Dermis microvascular lymphatic vessel endothelial cell (primary cell): ENCODE measurements at places on chromosomes 11 and 22. TPM values are rescaled to one million over a fixed set of nuclear protein-coding genes. Genes with fewer than 3 reads are reported as not detected.

PLAAT5 gene
- total RNA-seq: not detected in 2 replicates

CSNK2A3 gene
- total RNA-seq: 2.1 and 3.3 TPM in 2 replicates

MOGAT2 gene
- total RNA-seq: not detected in 2 replicates

SPI1 gene
- total RNA-seq: under 0.01 TPM in 1 of 2 replicates, not detected in the other

BIRC3 gene
- 1.7 and 2.3 TPM in 2 replicates for total RNA-seq

MYEOV gene
- total RNA-seq: under 0.01 and 0.39 TPM in 2 replicates

OR10G6 gene
- total RNA-seq: not detected in 2 replicates

IZUMO1R gene
- not detected in 2 replicates for total RNA-seq

KRTAP5-10 gene
- not detected in 2 replicates for total RNA-seq

CDKN1C gene
- total RNA-seq: 19.4 and 58.8 TPM in 2 replicates

CDC42EP2 gene
- 6.4 and 7.8 TPM in 2 replicates for total RNA-seq

HNRNPUL2 gene
- 7.6 and 11.0 TPM in 2 replicates for total RNA-seq
